Activated gamma-delta T cell treated with anti-CD3 and anti-CD28 coated beads, Interleukin-2, amount 50 U/mL, for 16 hours (primary cell): ENCODE measurements at places on chromosomes 3 and 15.

DNA sequence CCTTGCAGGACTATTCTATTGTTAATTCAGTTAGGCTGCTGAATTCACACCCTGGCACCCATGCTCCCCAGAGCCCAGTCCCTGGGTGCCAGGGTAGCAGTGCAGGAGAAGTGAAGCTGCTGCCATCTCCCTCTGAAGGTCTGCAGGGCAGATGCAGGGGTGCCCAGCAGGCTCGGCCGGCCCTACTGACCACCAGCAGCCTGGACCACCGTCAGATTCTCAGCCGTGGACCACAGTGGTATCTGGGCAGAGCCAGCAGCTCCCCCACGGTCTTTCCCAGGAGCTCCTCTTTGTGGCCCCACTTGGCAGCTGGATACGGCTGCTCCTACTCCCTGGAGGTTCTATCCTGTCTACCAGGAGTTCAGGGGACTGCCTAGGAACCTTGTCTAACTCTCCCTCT, 46.8 kb downstream of the ALDH1L1 start:
- no peak for DNase-seq

- no peak for DNase-seq
These were observed 18.0 kb upstream of the FSTL1 start for GRCh38 chr3:120468635-120469295.

- DNase-seq, result no peak
These were observed 198.6 kb upstream of the PLSCR5 start for GRCh38 chr3:146803745-146804144.

- no peak for DNase-seq
These were observed 93.9 kb upstream of the ABHD17C start for GRCh38 chr15:80601256-80601655.

GRCh38 chr3:46848271-46849044, 14.8 kb downstream of the MYL3 start:
- DNase-seq, result no peak

- DNase-seq, result no peak
These were observed 144.1 kb downstream of the KLF13 start for GRCh38 chr15:31470756-31471155.

GRCh38 chr3:20743553-20744321, 557.7 kb upstream of the SGO1 start:
- DNase-seq, result no peak

GRCh38 chr3:128343287-128344051, 123.2 kb downstream of the DNAJB8 start:
- DNase-seq, result no peak

DNA sequence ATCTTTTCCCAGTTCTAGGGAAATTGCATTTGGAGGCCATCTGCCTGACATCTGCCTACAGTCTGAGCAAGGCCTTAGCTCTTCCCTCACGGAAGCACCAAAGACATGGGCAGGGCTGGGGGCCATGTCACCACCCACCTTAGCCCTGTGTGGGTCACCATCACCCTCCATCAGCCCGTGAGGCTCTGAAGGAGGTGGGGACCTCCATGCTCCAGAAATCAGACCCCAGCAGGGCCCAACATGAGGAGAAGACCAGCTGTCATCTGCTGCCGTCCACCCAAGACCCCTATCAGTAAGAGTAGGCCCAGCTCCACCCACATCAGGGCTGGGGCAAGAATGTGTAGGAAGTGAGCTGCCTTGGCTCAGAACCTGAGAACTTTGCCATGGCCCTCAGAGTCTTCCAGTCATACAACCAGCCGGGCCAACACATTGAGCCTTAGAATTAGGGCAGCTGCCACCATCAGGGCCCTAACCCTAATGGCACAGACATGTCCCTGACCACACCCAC, 1.9 kb downstream of the TMIE start:
- no peak for DNase-seq
